Left colon (tissue), 2 donors: ENCODE measurements at places on chromosomes 16 and 17. TPM values are rescaled to one million over a fixed set of nuclear protein-coding genes. Genes with fewer than 3 reads are reported as not detected.

Gene RIPOR1
- 14.4 TPM for total RNA-seq

Gene BRICD5
- 6.1 TPM for total RNA-seq

Gene ADAD2
- 0.14 TPM for total RNA-seq

Gene GRIN2A
- total RNA-seq, result 0.78 TPM

GRCh38 chr16:4968879-4969483 is 10.9 kb downstream of the SEC14L5 start:
- no peak for DNase-seq

DNA sequence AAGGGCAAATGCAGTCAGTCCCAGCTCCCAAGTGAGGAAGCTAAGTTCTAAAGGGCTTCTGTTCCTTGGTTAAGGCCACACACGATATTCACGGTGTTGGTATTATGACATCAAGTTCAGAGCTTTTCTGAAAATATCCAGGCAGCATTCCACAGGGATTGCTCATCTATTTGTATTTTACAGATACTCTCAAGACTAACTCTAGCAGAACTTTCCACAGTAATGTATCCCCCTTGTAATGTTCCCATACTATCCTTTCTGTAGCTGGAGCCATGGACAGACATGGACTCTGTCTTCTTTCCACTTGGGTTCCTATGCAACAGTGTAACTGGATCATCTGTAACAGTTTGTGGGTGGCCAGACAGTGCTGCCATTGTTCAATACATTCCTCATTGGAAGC is 13.5 kb downstream of the SDR42E1 start:
- DNase-seq, result no peak

DNA sequence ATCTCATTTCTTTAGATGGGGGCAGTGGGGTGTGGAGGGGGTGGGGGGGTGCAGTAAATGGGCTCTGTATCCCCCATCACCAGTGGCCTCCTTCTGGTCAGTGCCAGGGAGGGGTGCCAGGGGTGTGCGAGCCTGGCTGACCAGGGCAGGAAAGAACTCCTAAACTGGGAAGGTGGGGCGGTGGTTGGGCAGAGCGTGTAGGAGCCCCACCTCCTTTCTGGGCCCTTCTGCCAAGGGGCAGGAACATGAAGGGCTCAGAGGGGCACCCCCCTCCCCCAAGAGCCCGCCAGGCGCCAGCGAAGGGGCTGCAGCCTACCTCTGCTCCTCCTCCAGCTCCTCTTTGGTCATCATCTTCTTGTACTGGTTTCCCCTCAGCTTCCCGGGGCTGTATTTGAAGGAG is 26.0 kb downstream of the MXRA7 start:
- DNase-seq, result no peak

DNA sequence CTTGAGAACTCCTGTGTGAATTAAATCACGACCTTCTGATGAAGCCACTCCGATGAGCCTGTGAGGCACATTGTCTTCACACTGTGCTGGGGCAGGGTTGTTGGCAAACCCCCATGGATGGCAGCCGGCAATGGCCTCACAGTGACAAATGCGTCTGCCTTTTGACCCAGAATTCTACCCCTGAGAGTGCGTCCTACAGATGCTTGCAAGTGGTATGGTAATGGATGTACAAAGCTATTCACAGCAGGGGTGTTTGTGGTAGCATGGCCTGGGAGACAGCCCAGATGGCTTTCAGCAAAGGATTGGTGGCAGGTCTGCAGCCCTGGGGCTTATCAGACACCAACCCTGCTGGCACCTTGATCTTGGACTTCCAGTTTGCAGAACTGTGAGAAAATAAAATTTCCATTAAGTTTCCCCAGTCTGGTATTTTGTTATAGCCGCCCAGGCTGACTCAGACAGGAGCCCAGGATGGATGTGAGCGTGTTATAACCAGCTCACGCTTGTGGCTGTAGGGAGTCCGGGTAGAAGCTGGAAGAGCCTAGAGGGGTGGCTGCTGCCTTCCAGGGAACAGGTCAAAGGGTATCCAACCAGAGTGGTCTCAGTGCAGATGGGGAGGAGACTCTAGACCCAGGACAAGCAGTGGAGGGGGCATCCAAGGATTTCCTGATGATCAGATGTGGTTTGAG is 10.1 kb downstream of the AFMID start:
- DNase-seq, result no peak

DNA sequence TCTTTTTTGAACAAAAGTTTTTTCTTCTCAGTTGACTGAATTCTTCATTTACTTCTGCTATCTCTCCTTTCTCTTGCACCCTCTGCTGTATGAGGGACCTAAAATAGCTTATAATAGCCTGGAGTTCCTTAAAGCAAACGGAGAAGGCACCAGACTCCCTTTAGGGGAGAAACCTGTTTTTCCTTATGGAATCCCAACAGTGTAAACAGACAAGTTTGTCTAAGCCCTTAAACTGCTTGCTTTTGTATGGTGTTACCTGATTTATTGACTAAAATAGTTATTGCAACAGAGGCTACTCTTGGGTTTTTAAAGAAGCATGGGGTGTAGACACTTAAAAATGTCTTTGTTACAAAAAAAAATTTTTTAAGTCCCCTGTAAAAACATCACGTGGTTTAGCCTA is 12.9 kb upstream of the TRIM25 start:
- no peak for DNase-seq

GRCh38 chr17:68343976-68344375 is 52.7 kb downstream of the ARSG start:
- DNase-seq, result no peak

DNA sequence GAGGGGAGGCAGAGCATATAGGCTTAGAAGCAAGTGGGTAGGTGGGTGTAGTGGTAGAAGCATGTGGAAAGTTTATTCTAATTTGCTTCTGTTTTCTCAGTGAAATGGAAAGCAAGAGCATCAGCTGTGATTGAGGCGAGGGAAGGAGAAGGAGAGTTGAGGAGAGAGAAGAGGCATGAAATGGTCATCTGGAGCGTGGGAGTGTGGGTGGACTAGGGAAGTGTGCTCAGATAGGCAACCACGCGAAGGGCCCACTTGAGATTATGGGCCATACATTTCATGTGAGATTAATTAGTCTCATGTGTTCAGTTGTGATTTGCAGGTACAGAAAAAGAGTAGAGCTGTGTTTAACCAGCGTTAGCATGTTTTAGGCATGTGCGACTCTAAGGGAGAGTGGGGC is 20.8 kb upstream of the CDC6 start:
- no peak for DNase-seq

- DNase-seq, result no peak
Measured at GRCh38 chr16:51816929-51817328, 665.9 kb upstream of the SALL1 start.

- no peak for DNase-seq
Measured at GRCh38 chr16:55585631-55586030, 19.1 kb downstream of the CAPNS2 start.

DNA sequence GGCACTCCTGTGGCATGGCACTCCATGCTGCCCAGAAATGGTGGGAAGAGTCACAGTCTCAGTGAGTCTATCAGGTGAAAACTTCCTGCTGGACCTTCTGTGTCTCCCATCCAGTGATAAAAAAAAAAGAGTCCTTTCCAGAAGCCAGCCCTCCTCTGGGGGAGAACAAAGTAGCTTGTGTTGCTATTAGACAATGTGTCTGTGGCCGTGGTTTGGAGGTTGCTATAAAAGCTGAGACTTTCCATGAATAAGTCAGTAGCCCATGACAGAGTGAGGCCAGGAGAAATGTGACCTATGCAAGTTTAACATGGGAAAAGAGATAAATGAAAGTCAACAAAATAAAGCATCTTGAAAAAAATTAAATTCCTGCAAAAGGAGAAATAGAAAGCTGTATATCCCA is 250.7 kb upstream of the MON1B start:
- DNase-seq, result no peak

DNA sequence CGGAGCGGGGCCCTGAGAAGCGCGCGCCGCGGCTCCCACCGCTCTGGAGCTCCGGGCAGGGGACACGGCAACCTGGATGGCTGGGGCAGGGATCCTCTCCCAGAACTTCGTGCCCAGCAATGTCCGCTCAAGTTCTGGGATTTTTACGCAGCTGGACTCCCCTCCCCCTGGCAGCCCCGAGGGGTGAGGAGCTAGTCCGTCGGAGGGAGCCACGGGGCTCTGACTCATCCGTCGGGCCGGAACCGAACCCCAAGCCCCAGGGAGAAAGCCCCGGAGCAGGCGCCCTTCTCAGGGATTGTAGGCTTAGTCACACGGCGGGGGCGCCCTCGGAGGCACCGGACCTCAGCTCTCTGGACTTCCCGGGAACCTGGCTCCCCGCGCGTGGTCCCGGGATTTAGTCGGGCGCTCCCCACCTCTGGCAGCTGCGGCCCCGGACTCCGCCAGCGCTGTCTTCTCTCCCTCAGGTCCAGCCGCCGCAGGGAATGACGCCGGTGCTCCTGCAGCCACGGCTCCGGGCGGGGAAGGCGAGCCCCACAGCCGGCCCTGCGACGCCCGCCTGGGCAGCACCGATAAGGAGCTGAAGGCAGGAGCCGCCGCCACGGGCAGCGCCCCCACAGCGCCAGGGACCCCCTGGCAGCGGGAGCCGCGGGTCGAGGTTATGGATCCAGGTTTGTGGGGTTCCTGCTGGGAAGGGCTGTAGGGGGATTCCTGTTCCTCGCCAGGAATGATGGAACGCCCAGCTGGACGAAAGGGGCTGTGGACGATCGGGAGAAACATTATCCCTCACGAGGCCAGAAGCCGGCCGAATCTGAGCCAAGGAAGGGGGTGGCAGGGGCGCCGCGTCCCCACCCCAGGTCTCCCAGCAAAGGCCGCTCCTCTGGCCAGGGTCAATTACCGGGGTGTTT is 830 bp downstream of the SPHK1 start:
- DNase-seq, result peak; percentile 49

GRCh38 chr17:76599694-76600460 is 14.2 kb upstream of the ST6GALNAC2 start:
- DNase-seq, result no peak

GRCh38 chr16:17225541-17225940 is 245.2 kb downstream of the XYLT1 start:
- DNase-seq, result no peak
